ENCODE measurements at places on chromosomes 11 and 22.

DNA sequence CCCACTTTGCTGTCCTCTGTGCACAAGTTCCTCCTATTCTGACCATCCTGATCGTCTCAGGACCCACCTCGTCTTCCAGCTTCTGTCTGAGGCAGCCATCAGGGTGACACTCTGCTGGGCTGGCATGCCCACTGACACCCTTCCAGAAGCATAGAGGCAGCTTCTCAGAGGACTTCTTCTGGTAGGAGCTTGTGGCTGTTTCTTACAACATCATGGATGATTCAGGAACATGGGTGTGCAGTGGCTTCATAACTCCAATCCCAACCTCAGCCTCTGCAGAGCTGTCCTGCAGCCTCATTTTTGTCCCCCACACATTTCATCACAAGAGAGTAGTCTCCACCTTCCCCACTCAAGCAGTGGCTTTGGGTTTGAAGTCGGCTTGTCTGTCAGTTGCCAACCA, 20.9 kb upstream of the CTR9 start:
- no peak for DNase-seq

DNA sequence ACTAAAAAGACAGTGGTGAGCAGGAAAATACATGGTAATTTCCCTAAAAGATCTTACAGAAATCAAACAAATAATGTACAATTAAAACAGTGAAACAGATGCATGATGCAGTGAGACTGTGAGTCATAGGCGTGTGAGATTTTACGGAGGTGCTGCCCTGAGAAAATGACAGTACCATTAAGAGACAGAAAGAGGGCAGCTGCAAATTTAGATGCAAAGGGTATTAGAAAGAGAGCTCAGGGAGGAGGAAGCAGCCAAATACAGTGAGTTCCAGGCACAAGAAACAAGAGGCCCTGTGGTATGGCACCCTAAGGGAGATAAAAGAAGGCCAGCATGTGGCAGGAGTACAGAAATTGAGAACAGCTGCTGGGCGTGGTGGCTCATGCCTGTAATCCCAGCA, 88.5 kb upstream of the FIBIN start:
- DNase-seq = no peak

- DNase-seq = no peak
Observed at GRCh38 chr11:35234460-35235156, 95.6 kb downstream of the CD44 start.

GRCh38 chr11:19311308-19312030, 70.7 kb upstream of the E2F8 start:
- peak; percentile 59 for DNase-seq

GRCh38 chr11:45031912-45032519, 81.3 kb upstream of the TP53I11 start:
- no peak for DNase-seq

- peak; percentile 38 for DNase-seq
Observed at GRCh38 chr11:832529-833113, at the start of gene CD151. CD151 (plus strand) TSS chr11:832952; CDS start chr11:836070, 3,118 bp downstream.

- no peak for DNase-seq
Observed at GRCh38 chr11:117910525-117910924, 18.7 kb downstream of the TMPRSS13 start.

- no peak for DNase-seq
Observed at GRCh38 chr11:130485983-130486382, 37.5 kb downstream of the ADAMTS15 start.

- DNase-seq = no peak
Observed at GRCh38 chr22:38832005-38832978, 11.5 kb downstream of the NPTXR start.

DNA sequence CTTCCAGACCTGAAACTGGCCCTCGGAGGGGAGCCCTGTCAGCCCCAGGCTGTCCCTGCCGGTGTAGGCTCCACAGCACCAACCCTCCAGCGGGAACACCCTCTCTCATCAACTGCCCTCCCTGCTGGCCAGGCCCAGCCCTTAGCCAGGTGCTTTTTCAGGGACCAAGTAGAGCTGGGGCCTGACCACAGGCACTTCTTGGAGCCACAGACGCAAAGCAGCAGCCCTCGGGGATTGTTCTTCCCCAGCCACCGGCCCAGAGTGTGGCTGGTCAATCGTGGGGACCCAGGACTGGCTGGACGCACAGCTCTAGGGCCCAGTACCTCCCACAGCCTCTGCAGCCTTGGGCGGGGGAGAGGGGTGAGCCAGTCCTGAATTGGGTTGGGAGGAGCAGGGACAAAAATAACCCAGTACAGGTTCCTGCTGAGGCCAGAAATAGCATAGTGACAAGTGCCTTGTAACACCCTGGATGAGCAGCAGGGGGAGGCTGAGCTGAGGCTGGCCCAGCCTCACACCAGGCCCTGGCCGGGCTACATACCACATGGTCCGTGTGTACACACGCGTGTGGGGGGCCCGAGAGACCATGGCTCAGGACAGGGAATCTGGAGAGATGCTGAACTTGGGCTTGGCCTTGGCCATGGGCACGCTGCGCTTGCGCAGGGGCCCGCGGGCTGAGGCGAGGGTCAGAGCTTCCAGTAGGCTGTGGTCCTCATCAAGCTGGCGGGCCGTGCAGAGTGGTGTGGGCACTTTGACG, 2.0 kb downstream of the KCNJ11 start:
- DNase-seq = peak; percentile 40

- no peak for DNase-seq
Observed at GRCh38 chr11:120385655-120386054, 49.4 kb downstream of the ARHGEF12 start.

GRCh38 chr22:27687984-27688545, 113.5 kb downstream of the MN1 start:
- DNase-seq = no peak

- DNase-seq = no peak
Observed at GRCh38 chr11:3962406-3962840, 107.0 kb downstream of the STIM1 start.

DNA sequence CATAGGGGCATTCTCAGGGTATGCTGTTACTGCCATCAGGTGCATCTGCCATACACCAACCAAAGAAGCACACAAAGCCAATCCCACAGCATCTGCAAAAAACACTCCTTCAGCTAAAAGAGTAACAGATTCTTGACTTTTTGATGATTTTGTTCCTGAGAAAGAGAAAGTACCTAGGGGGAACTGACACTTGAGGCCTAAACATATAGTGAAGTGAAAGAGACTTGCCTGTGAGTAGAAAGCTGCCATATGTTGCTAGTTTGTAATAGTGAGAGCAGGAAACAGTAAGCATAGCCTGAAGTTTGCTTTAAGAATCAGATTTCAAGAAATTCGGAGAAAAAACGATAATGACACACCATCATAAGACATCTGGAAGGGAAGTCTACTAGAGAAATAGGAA, 97.9 kb upstream of the CTSC start:
- no peak for DNase-seq

DNA sequence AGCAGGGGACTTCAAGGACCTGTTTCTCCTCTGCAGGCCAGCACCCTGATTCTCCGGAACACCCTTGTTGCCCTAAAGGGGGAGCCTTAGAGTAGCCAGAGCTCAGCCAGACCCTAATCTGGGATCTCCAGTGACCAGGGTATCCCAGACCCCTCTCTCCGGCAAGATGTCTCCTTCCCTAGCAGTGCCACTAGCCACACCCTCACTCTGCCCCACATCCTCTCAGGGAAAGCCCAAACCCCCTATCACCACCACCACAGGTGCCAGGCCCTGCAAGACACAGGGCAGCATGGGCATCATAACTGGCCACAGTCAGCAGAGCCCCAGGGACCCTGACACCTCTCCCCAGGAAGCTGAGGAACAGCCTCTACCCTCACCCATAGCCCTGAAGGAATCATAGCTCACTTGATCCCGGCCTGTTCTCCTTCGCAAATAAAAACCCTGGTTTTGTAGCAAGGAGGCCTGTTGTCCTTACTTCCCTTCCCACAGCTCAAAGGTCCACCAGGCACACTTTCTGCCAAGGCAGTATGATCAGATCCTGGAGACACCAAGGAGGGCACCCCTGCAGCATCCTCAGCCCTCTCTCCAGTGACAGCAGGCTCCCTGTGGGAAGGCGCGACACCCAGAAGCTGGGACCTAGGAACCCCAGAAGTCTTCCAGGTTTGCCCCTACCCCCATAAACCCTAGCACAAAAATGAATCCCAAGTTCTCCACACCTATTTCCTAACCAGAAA, 4.6 kb downstream of the CFL1 start:
- DNase-seq = no peak

- DNase-seq = no peak
Observed at GRCh38 chr11:11073996-11074395, 216.1 kb upstream of the ZBED5 start.

DNA sequence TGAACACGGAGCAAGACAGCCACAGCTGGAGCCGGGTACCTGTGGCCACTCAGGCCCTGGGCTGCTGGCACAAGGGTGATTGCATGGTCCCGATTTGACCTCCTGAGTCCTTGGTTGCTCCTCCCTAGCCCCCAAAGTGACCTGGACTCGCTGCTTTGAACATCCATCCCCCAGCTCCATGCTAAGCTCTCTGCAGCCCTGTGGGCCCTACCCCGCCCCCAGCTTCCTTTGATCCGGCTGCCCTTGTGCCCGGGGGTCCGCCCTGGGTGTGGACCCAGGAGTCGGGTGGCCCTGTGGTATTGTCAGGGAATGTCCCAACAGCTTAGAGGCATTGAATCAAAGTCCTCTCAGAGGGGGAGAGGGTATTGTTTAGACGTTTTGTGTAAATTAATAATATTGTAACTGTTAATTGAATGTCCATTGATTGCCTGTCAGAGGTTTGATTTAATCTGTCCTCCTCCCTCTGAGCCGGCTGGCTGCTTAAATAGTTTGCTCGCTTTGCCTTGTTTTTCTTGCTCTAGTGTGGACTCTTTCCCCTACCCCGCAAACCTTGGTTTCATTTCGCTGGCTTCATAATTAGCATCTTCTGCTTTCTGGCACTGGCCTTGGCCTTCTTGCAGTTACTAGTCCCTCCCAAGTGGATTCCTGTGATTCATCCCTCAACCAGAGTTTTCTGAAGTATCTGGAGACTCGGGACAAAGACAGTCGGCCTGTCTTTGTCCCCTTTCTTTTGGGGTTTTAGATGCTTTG, 20.7 kb downstream of the GRIK4 start:
- no peak for DNase-seq

DNA sequence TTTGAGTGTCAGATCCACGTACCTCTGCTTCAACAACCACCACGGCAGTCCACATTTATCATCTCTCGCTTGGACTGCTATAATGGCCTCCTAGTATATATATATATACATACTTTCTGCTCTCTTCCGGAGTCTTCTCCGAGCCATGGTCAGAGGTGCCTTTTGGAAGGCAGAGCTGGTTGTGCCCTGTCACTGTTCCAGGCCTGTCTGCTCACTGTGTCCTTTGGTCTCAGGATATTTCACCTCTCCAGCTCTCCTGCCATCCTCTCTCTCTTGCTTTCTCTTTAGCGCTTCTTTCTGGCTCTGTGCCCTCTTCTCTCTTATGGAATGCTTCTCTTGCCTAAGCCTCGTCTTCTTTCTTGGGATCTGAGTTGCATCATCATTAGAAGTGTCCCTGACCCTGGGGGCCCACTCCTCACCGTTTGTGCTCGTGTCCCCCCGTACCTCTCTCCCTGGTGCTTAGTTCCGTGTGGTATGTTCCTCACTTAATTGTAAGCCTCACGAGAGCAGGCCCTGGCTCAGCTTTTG, 86.1 kb upstream of the RASSF10 start:
- DNase-seq = no peak

DNA sequence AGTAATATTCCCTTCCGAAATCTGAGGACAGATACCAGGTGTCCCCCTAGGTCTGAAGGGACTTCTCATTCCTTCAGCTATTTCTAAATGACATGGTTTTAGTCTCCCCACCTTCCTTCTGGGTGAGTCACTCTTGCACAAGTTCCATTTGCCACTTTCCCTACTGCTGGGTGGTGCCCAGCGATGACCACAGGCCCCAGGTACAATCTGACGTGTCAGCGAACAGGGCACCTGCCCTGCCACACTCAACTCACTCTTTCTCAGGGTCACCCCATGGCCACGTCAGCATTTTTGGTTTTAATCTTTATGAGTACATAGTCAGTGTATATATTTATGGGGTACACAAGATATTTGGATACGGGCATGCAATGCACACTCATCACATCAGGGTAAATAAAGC, 17.2 kb downstream of the POU2AF1 start:
- DNase-seq = no peak

- DNase-seq = no peak
Observed at GRCh38 chr11:118838905-118839553, 44.7 kb upstream of the CXCR5 start.

- no peak for DNase-seq
Observed at GRCh38 chr22:50242406-50242949, 2.3 kb downstream of the TUBGCP6 start.

- no peak for DNase-seq
Observed at GRCh38 chr11:77065878-77066228, 918 bp upstream of the CAPN5 start.

GRCh38 chr11:15145151-15145550, 30.4 kb downstream of the INSC start:
- DNase-seq = no peak

DNA sequence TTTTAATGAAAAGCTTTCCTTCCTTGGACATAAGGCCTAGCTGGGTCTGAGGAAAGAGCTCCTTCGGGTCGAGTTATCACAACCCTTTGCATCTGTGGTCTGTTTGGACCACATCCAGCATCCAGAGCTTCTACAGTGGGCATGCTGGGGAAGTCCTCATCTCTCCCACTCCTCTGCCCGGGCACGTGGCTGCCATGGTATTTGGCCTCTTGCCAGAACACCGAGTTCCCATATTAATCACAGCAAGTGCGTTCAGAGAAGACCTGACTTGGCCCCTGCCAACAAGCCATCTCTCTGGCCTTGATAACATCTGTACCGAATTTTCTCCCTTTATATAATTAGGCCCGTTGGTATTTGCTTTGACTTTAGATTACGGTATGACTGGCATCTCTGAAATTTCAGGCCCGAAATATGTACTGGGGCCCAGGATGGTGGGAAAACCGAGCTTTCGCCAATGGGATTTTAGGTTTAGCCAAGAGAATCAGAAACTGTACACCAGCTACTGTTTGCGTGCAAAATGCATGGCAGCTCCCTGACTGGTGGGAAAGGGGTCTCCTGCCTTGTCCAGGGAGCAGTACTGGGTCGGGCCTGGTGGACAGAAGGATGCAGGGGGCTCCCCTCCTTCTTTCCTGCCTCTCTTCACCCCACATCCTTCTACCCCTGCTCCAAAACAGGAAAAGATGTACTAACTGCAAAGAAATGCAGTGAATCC, 90.0 kb downstream of the MICAL2 start:
- no peak for DNase-seq

- no peak for DNase-seq
Observed at GRCh38 chr22:41062146-41062545, 30.2 kb upstream of the EP300 start.

GRCh38 chr11:110425751-110426545, 3.8 kb upstream of the FDX1 start:
- DNase-seq = no peak

- DNase-seq = no peak
Observed at GRCh38 chr11:115247361-115247760, 256.9 kb downstream of the CADM1 start.

DNA sequence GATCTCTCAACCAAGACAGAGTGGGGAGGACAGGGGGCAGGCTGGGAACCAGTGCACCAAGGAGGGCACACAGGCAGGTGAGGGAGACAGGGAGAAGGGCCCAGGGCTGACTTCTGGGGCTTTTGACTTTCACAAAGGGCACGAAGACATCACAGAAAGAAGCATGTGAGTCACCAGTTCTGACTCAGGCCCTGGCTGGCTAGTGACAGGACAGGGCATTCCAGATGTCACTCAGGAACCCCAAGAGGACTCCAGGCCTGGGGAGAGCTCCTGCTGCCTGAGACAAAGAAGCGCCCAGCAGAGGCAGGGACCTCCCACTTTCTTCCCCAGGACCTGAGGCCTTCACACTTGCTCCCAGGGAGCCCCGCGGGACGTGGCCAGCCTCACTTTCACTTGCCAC, 497.2 kb downstream of the BUD13 start:
- DNase-seq = no peak

- no peak for DNase-seq
Observed at GRCh38 chr11:127640561-127641451, 640.2 kb upstream of the KIRREL3 start.
